ENCODE measurements at places on chromosomes 5 and 9. TPM values are rescaled to one million over a fixed set of nuclear protein-coding genes. Genes with fewer than 3 reads are reported as not detected.

DNA sequence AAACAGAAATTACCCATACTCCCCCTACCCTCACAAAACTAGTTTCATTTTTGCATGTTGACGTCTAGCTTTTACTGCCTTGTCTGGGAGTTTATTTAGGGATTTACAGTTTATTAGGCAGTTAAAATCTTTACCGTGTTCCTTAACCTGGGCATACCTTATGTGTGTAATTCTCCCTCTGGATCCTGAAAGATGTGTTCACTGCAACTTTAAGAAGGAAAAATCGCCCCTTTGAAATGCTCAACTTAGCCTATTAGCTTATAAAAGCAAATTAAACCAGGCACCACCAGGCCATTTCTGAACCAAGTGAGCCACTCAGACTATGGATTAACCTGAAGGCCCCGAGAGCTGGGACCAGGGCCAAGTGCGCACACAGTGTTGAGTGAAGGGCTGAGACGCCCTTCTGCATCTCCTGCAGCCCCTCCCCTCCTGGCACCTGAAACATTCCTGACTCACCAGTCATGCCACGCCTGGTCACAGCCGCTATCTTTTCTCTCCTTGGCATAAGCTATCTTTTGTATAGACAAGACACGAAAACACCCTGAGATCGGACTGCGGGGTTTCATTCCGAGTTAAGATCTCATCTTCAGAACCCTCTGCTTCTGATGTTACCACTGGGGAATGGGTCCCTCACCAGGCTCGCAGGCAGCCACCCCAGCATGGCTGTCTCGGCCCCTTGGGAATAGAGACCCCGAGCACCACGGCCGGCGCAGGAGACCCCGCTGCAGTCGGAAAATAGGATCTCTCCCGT lies 111.9 kb downstream of the ROR2 start:
- DNase-seq = peak; percentile 52

The OMD gene
- not detected for total RNA-seq

DNA sequence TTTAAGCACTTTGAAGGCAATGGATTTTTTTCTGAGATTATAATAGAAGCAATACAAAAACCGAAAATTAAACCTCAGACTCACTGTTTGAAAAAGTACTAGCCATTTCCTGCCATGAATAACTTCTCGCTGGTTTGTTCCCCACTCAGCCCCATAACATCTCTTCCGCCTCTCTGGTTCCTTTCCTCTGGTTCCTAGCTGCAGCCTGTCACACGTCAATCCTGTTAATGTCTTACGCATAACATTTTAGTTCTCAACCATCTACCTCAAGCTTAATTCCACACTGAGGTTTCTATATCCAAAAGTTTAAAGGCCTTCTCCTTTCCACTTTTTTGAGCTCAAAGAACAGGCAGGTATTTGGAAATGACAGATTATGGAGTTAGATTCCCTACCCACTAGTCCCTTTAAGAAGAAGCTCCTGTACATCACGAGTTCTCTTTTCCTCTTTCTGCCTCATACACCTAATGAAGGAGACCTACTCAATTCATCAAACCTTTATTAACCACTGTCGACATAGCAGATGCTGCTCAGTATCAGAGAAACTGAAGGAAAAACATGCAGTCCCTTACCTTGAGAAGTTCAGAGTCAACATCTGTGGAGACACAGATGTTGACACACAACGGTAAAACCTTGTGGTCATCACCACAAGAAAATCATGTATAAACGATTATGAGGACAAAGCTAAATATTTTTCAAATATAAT lies 243.0 kb upstream of the PTGER4 start:
- DNase-seq = no peak

GRCh38 chr5:56471707-56472106 lies 238.6 kb upstream of the ANKRD55 start:
- no peak for DNase-seq

GRCh38 chr5:111198281-111198966 lies 25.8 kb upstream of the CAMK4 start:
- no peak for DNase-seq

The ENHO gene
- total RNA-seq = 0.71 TPM

DNA sequence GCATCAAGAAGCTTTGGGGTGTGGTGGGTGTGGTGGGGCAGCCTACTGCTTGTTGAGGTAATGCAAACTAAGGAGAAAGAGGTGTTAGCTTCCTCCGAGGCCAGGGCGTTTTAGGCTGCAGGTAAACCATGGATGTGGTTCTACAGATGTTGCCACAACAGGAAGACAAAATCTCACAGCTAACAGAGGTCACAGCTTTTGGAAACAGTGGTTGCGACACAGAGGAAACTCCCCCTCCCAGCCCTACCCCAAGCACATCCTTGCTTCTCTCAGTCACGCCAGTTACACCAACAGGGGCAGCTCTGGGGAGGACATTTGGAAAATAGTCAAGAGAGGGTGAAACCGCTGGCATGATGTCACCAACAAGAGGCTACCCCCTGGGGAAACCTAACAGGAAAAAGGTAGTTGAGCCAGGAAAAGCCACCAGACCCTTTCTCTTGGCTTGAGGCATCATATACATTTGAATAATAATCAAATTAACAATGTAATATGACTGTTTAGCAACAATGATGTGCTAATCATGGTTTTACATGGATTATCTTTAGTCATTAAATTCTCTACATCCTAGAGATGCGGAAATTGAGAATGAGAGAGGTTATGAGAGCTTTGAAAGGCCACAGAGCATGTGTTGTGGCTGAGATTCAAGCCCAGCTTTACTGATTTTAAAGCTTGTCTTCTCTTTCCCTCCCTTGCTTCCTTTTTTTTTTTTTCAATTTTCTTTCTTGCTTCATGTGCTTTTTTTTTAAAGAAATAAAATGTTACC lies 82.2 kb upstream of the IL12B start:
- DNase-seq = peak; percentile 52

DNA sequence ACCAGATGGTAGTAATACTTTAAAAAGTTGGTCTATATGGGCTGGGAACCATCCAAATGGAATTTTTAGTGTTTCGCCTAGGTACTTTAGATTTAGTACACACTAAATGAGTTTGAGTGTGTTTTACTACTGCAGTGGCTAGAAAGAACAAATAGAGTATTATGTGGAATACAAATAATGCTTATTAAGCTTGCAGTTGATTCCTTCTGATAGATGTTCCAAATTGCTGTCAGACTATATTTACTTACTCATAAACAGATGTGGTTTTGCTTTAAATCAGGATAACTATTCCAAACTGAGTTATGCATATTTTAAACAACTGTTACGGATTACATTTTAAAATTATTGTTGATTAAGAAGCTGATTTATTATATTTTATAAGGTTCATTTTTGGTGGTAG lies 103.3 kb downstream of the ZSWIM6 start:
- no peak for DNase-seq

GRCh38 chr9:95512709-95513095 lies 4.1 kb downstream of the PTCH1 start:
- DNase-seq = no peak

DNA sequence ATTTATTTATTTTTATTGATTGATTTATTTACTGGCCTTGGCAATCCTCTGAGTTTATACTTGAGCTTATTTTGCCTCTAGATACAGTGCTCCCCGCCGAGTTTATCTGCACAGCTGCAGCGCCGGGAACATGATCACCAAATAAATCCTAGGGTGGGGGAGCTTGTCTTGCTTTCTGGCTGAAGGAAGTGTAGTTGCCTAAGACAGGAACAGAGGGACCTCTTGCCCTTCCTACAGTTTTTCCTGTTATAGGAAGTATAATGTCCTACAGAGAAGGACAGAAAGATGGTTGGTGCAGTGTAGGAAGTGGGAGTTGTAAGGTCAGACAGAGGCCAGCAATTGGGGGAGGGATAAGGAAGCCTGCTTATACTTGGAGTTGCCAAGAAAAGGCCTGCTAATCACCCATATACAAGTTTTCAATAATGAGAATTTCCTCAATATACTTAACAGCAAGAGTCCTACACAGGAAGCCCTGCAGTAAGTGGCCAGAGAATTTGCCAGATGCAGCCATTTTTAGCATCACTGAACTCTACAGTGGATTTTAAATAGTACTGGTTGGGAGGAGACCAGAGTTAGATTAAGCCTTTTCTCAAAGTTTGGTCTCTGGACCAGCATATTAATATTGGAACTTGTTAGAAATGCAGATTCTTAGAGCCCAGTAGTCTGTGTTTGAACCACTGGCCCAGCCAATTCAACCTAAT lies 7.7 kb downstream of the AOPEP start:
- DNase-seq = no peak

The QRFP gene
- total RNA-seq = not detected

DNA sequence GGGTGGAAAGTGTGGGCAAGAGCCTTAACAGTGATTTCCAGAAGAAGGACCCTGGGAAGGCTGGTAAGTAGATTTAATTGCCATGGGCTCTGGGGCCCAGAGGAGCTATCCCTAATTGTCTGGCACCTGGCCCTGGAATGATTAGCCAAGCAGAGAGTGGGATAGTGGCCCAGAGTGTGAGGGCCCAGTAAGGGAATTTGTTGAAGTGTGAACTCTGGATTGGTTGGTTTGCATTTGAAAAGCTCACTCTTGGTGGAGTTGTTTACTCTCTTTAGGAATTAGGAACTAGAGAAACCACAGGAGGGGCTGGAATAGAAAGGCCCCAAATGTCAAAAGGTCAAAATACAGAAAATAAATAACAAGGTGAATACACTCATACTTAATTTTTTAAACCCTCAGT lies 207.1 kb downstream of the GABRG2 start:
- DNase-seq = no peak

DNA sequence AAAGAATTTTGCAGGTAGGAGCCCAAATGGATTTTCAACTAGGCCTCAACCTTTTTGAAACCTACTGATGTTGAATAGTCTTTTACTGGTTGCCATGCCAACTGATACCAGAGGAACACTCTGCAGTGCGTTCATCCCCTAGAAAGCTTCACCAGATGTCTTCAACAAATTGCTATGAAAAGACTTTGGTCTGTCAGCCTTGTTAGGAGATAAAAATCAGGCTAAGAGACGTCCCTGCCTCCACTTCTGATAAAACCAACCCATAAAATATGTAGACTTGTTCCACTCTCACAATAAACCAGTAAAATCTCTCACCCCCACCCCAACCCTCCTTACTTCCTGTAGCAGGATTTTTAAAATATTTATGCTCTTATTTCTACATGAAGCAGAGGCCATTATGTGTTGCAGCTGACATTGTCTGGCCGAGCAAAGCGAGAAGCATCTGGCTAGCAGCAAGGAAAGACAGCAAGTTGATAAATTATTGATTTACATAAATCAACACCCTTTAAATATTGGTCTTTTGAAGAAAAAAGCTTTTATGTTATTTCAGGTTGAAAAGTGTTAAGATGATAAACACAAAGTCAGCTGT lies 428.7 kb downstream of the ISL1 start:
- DNase-seq = no peak

GRCh38 chr5:164475339-164475977 lies 970.0 kb downstream of the MAT2B start:
- peak; percentile 2 for DNase-seq

- no peak for DNase-seq
Measured at GRCh38 chr5:151199581-151200185, 24.2 kb downstream of the CCDC69 start.

DNA sequence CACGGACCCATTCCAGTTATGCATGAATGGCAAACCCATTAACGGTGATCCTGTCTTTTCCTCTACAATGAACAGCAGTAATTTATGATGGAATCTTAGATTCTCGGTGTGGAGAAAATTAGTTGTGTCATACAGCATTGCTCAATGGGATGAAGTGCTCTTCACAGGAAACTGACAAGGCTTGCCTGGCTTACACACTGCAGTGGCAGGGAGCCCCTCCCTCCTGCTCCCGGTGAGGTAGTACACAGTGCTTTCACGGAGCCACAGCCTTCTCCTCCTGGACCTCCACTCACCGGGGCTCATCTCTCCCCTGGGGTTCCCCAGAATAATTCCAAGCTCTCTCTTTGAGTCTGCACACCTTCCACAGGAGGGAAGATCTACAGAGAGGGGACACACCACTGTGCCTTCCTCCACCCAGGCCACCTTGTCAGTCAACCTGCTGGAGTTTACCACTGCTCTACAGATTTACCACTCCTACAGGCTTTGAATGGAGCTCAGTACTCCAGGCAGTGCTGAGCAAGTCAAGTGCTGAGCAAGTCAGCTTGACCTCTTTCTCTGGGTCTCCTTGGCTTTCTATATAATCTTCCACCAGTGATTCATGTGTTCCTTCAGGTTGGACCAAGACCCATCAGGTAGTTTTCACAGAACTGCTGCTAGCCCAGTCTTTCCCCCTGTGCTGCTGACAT lies 59.1 kb upstream of the TBC1D2 start:
- DNase-seq = peak; percentile 59

The ADCY2 gene
- not detected for total RNA-seq

DNA sequence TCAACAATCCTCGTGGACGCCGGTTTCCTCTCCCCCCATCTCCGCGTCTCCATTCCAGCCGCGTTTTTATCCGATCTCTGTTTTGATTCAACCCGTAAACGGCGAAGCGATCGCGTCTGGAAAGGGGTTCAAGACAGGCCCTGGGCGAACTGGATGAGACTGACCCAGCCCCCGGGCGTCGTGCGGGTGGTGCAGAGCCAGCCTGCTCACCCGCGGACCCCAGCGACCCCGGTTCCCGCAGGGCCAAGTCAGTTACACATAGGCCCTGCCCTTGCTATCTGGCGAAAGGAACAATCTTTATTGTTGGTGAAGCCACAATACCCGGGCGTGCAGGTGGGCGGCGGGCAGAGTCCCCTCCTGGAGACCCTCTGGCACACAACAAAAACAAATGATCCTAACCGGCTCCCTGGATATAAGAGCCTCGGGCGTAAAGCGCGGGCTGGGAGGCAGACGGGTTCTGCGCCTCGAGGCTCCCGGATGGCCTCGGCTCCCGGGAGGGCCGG lies 1.8 kb downstream of the TLX3 start:
- no peak for DNase-seq

The PRELID1 gene
- 238 TPM for total RNA-seq

DNA sequence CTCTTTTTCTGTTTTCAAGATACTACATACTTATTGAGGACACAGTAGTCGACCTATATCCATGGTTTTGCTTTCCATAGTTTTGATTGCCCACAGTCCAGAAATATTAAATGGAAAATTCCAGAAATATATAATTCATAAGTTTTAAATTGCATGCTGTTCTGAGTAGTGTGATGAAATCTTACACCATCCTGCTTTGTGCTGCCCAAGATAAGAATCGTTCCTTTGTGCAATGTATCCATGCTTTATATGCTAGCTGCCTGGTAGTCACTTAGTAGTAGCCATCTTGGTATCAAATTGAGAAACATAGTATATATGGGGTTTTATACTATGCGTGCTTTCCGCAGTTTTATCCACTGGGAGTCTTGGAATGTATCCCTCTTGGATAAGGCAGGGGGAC lies 59.0 kb downstream of the CWC27 start:
- no peak for DNase-seq

GRCh38 chr9:117425566-117425965 lies 10.7 kb upstream of the ASTN2 start:
- no peak for DNase-seq

DNA sequence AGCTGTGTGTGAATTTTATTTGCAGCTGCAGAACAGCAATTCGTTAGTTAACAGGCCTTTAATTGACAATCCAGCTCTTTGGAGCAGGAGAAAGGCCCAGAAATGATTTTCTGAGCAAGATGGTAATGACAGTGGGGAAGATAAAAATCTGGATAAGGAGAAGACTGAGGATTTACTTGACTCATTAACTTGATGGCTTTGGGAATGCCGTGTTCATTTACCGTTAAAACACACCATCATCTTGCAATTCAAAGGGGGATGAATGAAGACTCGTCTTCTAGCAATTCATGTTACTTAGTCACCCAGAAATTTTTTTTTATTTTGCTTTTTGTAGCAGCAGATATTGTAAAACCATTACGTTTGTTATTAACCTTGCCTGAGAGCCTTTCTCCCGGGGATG lies 52.0 kb downstream of the PTTG1 start:
- DNase-seq = no peak

All from M059J (cell line).